ENCODE measurements at places on chromosomes 6 and 20. TPM values are rescaled to one million over a fixed set of nuclear protein-coding genes. Genes with fewer than 3 reads are reported as not detected.

DNA sequence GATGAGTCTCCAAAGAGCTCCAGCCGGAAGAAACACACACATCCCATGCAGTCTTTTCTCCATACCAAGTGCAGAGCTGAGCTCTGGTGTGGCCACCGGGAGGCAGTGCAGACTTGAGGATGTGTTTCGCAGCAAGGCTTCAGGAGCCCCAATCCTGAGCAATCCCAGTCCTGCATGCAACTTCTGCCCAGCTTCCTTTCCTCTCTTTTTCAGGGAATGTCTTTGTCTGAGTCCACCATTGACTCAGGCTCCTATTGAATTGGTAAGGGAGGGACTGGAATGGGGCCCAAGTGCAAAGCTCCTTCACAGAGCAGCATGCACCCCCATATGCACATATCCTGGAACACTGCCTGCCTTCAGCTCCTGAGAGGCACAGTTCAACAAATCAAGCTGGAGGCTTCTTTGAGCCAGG is 50.5 kb upstream of the ASIP start:
- DNase-seq = peak; percentile 88

The C20orf96 gene
- polyA plus RNA-seq = 20.5 TPM

GRCh38 chr6:64902596-64902995 is 804.4 kb downstream of the EYS start:
- DNase-seq = no peak

GRCh38 chr20:47338131-47338628 is 18.3 kb downstream of the ZMYND8 start:
- DNase-seq = no peak

The FNDC11 gene
- 0.10 TPM for polyA plus RNA-seq
